ENCODE measurements at places on chromosomes 16 and 17.

DNA sequence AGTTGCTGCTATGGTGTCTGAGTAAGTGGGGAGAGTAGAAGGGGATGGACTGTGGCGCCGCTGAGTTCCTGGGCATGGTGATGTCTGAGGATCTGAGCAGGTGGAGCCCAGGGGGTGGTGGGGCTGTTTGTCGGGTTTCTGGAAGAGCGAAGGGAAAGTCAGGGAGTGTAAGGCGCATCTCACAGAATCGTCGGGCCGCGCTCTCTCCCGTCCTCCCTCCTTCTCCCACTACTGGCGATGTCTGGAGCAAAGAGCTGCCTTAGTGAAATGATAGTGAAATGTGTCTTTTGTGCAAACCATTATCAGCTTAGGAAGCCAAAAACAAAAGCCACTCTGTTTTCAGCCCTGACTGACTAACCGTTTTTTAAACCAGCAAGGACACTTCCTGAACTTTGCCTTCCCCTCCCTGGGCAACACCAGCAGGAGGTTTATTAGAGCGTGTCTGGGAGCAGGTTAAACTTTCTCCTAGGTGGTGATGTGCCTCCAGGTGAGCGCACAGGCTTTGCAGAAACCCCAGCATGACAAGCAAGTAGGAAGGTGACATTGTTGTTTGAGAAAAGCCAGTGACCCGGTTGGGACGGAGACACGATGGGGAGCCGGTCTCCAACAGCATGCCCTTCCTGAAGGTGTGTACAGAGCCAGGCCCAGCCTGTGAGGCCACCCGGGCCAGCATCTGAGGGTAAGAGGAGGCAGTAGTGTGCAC, 49.1 kb downstream of the RAB11FIP3 start:
- DNase-seq, result no peak

DNA sequence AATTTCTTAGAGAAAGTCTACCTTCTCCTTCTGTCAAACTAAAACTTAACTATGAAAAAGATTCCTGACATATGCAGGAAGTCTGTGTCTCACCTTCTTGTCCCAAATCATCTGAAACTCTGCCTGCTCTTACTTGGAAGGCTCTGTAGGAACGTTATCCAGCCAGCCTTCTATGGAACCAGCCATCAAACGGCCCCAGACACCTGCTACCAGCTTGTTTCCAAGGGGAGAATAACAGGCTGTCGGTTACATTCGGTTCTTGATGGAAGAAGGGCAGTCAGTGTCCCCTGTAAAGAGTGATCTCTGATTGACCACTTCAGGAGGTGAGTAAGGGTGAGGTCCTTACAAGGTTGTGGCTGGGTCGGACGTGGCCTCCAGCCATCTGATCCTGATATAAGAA, 1.7 kb downstream of the ADAMTS18 start:
- DNase-seq, result no peak

- DNase-seq, result no peak
Observed at GRCh38 chr16:85046931-85047866, 19.6 kb downstream of the KIAA0513 start.

GRCh38 chr17:77212081-77212832, 71.5 kb downstream of the SEC14L1 start:
- DNase-seq, result no peak

DNA sequence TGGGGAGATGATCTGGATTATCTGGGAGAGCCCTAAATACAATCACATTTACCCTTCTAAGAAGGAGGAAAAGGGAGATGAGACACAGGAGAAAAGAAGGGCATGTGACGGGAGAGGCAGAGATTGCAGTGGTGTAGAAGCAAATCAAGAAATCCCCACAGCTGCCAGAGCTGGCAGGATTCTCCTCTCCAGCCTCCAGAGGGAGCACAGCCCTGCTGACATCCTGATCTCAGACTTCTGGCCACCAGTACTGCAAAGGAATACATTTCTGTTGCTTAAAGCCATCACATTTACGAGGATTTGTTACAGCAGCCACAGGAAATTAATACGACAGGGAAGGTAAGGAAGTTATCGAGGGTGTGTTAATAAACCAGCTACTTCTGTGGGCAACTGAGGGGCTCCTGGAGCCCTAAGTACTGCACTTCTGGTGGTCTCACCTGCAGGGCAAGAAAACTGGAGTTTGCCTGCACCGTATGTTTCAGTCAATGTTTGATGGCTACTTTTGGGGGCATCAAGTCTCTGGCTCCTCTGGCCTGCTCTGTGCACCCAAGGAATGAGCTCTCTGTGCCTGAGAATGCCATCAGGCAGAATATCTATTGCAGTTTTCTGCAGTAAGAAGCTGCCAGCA, 22.9 kb upstream of the CDH13 start:
- DNase-seq, result no peak

- no peak for DNase-seq
Observed at GRCh38 chr16:81435103-81435502, 9.5 kb upstream of the CMIP start.

- peak; percentile 44 for DNase-seq
Observed at GRCh38 chr16:55257966-55258613, 65.9 kb upstream of the IRX6 start.

DNA sequence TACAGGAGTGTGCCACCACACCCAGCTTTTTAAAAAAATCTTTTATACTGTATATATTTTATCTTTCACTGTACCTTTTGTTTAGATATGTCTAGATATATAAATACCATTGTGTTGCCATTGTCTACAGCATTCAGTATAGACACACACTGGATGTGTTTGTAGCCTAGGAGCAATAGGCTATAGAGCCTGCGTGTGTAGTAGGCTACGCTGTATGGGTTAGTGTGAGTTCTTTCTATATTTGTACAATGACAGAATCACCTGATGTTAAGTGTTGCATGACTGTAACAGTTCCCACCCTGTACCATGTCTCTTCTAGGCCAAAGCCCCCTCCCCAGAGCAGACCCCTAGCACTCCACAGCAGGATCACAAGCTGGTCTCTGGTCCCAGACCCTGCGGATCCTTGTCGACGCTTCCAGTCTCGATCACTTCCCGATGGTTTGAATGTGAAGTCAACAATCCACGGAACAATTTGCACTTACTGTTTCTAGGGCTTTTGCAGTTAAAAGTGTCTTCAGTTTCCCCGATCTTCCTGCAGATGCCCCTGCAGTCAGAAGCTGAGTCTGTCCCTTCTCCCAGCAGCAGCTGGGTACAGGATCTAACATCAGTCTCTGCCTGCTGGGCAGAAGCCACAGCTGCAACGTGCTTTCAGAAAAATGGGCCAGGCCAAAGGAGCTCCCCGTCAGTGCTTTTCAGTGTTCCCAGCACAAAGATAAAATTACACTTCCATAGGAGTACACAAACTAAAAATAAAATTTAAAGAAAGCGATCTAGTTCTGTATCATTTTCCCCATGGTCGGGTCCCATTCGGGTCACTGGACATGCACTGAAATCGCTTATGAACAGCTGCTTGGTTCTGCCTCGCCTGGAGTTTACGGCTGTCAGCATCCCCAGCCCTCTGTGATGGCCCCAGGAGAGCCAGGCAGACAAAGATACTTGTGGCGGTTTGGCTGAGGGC, 35.4 kb downstream of the ADAM11 start:
- no peak for DNase-seq

DNA sequence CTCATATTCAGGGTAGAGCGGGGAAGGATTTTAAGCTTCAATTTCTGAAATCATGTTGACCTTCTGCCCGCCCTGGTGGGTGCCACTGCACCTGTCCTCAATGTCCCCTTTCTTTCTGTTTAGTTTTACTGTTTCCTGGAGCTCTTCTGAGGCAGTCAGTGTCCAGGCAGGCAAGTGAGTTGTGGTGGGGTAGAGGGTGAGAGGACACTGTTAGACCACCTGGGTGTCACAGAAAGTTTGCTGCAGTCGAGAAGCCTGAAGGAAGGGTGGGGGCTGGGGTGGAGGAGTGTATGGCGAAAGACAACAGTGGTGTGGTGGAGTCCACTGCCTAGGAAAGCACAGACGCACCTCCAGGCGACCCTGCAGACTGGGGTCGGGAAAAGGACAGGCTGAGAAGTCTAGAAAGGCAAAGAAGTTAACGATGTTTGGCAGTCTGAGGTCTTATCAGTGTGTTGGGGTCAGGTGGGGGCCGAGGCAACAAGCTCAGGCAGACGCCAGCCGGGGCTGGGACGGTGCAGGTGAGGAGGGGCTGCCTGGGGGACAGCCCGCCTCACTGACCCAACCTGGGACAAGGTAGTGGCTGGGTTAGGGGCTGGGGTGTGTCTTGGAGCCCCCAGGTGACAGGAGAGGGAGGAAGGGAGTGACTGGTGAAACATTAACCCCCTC, 23.3 kb upstream of the HOXB13 start:
- no peak for DNase-seq

Data from activated CD4-positive, alpha-beta T cell treated with anti-CD3 and anti-CD28 coated beads, Interleukin-2, Interleukin-4, amounts not matched to agents 100 ng/mL and 50 ng/mL, durations not matched to agents 16 hours and 8 hours (primary cell).